NCI-H187 treated with DMSO at 0.1 percent for 48 hours (cell line): ENCODE measurements at places on chromosomes 6 and 20.

DNA sequence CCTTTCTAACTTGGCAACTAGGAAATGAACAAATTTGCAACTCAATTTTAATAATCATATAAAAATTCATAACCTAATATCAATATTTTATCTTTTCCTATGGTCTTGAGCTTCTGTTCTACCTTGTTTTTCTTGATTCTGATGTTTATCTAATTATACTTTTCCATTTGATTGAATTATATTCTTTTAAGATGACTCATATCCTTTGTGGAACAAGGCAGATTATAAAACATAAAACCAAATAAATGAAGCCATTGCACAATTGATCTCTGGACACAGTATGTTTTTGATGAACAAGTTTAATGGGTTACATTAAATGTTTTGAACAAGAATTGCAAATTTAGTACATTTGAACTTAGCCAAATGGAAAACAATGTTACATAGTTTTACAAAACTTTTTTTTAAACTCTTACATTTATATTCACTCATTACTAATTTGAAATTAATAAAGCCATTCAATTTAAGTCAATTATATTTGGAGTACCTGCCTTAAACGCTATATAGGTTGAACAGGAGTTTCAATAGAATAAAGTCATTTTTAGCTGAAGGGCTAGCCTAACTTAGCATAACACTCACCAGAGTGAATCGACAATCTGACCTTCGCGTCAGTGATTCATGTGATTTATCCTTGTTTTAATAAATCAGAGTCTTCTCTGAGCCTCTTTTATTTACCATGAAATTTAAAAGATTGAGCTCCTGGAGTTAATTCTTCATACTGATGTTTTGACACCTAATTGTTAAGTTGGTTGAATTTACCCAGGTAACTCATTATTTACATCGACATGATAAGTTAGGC is 3.8 kb downstream of the NCOA7 start:
- no peak for DNase-seq

DNA sequence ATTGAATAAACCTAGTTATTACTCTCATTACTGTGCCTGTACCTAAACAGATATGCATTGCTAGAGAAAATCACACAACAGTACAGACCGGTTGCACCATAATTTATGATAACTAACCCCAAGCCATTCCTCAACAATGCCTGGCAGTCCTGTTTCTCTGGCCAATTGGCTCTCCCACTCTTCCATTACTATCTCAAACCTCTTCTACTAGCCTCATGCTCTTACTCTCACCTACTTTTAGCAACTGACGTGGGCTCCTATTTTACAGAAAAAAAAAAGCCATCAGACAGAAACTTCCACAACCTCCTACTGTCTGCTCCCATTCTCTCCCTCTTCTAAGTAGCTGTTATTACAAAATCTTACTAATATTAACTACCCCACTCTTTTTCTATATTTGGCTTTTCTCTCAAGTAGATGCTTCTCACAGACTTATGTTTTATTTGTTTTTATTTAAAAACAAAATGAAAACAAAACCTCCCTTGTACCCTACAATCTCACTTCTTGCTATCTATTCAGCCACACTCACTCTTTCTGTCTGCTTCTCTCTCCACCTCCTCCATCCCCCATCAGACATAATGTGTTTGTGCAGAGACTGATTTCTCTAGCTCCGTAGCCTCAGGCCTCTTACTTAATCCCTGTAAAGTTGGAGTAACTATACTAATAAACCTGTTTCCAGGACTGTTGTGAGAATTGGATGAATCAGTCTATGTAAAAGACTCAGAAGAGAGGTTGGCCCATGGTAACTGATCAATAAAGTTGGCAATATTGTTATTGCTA is 9.1 kb downstream of the GOPC start:
- no peak for DNase-seq

DNA sequence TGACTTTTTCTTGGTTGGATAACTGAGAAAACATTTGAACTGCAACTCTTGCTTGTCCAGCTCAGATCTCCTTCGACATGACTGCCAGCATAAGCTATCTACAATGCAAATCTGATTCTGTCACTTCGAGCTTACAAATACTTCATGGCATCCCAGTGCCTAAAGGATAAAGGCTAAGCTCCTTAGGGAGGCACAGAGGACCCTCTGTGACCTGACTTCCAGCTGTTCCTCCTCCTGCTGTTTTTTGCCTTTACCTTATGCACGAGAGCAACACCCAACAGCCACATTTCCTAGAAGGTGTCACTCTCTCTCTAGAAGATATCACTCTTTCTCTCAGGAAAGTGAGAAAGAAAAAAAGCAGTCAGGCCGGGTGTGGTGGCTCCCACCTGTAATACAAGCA is 23.4 kb downstream of the SLC17A5 start:
- no peak for DNase-seq

GRCh38 chr6:149898966-149899365 is 1.1 kb upstream of the RAET1E start:
- DNase-seq: no peak

GRCh38 chr6:128464790-128465189 is 55.6 kb downstream of the PTPRK start:
- DNase-seq: no peak

- DNase-seq: no peak
Measured at GRCh38 chr6:110511401-110511800, 35.0 kb upstream of the SLC22A16 start.

- DNase-seq: no peak
Measured at GRCh38 chr6:87723170-87724078, 21.4 kb upstream of the AKIRIN2 start.

- no peak for DNase-seq
Measured at GRCh38 chr6:154938221-154938580, 56.9 kb upstream of the TIAM2 start.

- no peak for DNase-seq
Measured at GRCh38 chr6:119259027-119259426, 90.5 kb downstream of the MAN1A1 start.

DNA sequence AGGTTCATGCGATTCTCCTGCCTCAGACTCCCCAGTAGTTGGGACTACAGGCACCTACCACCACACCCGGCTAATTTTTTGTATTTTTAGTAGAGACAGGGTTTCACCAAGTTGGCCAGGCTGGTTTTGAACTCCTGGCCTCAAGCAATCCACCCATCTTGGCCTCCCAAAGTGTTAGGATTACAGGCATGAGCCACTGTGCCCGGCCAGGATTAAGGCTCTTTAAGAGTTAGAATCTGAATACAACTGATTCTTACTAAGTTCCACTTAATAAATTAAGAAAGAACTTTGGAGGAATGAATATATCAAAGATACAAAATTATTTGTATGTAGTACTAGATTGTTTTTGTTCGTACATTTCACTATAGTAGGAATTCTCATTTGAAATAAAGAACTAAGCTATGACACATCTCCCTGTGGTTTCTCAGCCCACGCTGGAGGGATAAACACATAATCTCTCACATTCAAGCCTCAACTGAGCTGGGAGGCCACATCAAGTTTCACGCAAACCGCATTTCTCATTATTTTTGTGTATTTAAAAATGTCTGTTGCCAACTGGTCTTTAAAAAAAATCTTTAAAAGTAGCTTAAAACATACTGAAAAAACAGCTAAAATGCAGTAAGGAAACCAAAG is 34.2 kb downstream of the DTNBP1 start:
- DNase-seq: no peak

DNA sequence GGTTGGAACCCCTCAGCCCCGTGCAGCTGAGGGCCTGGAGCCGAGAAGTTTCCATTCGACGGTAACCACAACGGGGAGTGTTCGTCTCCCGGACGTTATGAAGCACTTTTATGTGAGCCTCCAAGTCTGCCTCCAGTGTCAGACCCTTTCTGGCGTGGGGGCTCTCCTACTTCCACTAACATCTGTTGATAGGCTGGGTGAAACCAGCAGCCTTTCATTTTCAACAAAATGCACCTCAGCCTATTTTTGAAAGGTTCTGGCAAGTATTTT is 257.4 kb downstream of the THBS2 start:
- no peak for DNase-seq

DNA sequence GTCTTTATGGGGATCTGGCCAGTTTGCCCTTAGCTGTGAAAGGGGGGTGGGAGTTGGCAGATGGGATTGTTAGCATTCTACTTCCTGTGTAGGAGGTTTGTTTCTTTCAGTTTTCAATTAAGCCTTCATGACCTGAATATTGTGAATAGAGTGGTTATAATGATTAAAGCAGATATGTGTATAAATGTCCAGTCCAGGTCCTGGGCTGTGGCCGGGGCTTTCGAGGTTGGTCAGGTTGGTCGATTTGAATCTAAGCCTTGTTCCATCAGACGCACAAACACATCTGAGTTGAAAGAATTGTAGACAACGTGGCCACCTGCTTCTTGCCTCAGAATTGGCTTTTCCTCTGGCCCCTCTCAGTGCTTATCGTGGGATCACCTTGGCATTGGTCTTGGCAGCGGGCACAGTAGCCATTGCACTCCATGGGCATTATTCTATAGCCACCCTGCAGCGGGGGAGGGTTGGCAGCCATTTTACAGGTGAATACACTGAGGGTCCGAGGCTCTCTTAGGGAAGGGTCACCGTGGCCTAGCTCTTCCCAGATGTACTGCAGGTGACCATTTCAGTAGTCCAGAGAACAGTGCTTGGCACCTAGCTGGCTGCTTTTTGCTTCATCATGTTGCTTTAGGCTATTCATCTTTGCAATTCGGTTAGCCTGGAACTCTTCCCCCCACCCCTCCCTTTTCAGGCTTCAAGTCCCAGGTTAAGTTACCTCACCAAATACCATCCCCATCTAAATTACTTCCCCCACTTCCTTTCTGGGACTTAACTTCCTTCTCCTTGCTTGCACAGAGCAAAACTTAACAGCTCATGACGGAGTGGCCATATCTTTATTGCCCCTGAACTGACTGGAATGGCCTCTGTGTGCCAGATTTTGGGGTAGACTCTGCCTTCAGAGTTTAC is 1.1 kb downstream of the RNF114 start:
- no peak for DNase-seq

- no peak for DNase-seq
Measured at GRCh38 chr6:26521600-26522391, 16.4 kb upstream of the HMGN4 start.

DNA sequence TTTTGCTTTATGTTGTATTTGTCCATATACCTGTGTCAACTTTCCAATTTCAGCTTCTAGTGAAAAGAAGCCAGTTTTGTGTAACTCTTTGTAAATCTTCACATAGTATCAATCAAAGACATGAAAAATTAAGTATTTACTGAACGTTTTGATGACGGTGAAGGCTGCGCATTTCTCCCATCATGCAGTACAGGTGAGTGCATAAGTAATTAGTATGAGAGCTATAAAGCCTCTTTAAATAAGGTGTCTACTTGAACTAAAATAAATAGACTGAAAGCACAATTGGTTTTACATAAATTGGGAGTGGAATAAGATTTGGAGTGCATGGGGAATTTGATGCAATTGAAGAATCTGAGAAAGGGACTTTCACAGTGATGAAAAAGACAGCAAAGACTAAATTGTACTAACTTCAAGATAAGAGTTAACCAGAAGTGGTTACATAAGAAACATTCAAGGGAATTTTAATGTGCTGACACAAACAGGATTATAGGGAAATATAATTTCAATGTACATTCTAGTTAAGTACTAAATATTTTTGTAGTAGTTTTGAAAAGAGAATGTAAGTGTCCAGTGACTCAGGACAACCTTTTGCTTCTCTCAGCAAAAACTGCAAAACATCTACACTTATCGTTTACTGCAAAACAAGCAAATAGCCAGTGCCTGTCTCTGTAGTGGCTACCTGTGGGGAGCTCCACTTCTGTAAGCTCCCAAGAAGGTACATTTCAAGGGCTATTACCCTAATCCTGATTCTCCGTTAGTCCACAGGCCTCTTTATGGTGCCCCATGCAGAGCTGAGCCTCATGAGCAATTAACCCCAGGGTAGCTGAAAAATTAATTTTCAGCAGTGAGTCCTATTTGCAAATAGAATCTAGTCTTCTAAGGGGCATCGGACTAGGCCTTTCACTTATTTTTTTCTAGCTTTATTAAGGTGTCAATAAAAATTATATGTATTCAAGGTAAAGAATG is 13.0 kb downstream of the TENT5A start:
- DNase-seq: no peak

DNA sequence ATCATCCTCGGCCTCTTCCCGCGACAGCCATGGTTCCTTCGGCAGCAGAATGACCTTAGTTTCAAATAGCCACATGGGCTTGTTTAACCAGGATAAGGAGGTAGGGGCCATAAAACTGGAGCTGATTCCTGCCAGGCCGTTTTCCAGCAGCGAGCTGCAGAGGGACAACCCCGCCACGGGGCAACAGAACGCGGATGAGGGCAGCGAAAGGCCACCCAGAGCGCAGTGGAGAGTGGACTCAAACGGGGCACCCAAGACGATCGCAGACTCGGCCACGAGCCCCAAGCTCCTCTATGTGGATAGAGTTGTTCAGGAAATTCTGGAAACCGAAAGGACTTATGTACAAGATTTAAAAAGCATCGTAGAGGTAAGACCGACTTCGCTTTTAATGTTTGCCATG is 131.8 kb upstream of the MTHFD1L start:
- no peak for DNase-seq

GRCh38 chr6:17987447-17987696 is at the start of gene KIF13A:
KIF13A (minus strand) TSS chr6:17987635; CDS start chr6:17987463, 172 bp downstream.
- DNase-seq: no peak

DNA sequence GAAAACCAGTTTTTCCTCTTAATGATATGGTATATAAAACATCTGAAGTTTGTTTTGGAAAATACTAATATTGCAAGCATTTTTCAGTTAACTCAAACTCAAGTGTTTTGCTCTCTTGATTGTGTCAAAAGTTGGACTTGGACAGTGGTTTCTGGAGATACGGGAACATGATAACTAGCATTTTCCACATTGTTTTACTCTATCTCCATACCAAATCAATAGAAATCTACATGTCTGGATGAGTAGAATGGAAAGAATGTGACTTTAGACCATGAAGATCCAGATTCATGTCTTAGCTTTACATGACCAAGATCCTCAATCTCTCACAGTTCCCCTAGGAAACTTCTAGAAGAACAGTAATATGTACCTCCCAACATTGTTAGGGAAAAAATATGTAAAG is 22.2 kb upstream of the FBXO30 start:
- DNase-seq: no peak
